ENCODE measurements at places on chromosomes 11 and 22.
A peak's percentile ranks its signal among the peaks of the same experiment; 100 is the strongest.

- DNase-seq: no peak
Measured at GRCh38 chr11:134060316-134060715, 8.6 kb upstream of the JAM3 start.

- DNase-seq: no peak
Measured at GRCh38 chr11:59295435-59295834, 63.3 kb upstream of the OR5AN1 start.

DNA sequence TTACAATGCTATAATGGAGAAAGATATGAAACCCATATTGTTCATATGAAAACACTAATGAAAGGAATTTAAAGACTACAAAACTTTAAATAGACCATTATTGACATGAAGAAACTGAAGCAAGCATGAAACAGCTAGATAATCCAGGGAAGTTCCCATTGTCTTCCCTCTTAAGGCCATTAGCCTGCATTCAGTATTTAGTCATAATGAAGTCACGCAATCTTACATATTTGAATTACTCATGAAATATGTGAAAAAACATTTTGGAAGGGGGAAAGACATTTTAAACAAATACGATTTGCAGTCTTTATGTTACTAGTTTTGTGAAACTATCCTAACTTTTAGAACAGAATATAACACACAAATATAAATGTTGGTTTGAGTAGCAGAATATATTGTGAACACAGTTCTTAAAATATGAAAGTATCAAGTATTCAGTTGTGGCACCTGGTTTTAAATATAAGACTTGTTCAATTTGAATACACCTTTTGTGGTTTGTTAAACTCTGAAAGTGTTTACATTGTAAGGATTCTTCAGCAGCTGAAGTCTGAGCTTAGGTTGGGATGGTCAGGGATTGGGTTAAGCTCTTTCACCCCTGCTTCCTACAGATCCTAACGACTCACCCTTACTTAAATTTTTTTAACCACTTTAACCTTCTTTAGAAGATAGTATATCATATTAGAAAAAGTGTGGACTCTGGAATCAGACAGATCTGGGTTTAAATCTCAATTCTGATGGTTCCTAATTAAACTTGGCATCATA is 500.3 kb upstream of the TENM4 start:
- peak; percentile 5 for DNase-seq

DNA sequence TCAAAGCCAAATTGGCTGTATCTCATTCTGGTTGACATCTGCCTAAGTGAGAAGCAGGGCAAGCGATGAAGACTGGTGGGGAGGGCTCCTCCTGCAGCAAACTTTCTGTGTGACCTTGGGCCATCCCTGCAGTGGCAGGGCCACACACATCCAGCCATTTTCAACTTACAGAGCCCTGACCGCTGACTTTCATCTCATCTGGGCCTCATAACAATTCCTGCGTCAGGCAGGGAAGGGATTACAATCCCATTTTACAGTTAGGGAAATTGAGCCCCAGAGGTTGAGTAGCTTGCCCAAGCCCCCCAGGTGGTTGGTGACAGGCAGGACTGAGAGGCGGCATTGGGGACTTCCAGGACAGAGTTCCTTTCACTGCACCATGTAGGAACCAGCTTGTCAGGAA is 21.9 kb downstream of the TPBGL start:
- no peak for DNase-seq

GRCh38 chr11:9210224-9210921 is 54.8 kb downstream of the DENND5A start:
- no peak for DNase-seq

DNA sequence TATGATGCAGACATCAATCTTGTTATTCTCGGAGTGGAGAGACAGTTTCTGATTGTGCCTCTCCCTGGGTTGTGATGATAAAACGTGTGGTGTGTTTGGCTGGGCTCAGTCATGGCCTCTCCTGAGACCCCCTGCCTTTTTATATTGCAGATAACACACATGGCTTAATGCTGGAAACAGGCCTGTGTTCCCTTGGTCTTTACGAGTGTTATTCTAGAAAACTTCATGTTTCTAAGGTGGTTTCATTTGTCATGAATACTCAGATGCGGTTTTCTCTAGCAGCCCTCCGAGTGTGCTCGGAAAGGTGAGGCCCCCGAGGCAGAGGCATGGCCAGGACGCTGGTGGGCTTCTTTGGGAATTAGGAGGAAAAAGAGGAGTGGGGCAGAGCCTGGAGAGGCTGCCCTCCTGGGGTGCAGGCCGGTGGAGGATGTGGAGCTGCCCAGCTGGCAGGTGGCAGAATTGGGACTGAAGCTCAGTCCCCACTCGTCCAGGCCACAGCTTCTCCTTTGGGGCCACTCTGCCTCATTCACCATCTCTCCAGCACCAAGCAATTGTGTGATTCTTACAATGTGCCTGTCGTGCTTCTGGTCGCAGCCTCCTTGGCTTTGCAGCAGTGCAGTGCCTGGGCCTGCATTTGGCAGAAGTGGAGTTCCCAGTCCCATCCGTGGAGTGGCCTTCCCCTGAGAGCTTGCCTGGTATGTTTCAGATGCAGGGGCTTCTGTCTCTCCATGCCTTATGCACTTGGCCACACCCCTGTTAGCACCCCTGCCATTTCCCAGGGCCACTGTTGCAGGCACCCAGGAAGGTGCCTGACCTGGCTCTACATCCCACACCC is 309.6 kb downstream of the TBC1D22A start:
- no peak for DNase-seq

DNA sequence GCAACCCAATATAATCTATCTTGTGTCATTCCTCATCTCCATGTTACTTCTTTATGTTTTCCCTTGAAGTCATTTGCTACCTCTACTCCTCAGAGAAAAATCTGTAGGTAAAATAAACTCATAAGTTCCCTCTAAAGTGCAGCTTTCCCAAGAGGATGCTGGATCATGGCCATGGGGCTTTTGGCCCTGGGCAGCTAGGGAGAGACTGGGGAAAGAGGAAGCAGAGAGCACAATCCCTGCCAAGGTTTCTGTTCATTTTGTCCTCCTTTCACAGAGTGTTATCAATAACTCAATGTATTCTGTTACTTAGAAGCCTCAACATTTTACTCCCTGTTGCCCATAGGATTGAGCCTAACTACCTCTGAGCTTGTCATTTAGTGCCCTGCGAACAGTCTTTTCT is 9.0 kb downstream of the RNF121 start:
- DNase-seq: no peak

- DNase-seq: no peak
Measured at GRCh38 chr11:71557257-71557656, 8.1 kb upstream of the KRTAP5-10 start.

GRCh38 chr11:124152770-124153407 is 30.3 kb upstream of the OR10D3 start:
- no peak for DNase-seq

GRCh38 chr11:87173185-87174039 is 135.7 kb downstream of the TMEM135 start:
- peak; percentile 35 for DNase-seq

DNA sequence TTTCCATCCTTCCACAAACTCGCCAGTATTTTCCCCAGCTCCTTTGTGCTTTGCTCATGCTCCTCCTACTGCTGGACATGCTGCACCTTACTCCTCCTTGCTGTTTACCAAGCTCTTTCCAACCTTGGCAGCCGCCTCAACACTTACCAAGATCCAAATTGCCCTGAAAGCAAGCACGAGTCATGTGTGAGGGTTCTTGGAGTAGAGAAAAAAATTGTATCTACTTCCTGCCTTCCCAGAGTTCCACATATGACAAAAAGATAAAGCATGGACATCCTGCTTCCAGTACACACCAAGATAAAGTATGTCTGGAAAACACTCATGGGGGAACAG is 767.5 kb downstream of the NTM start:
- DNase-seq: no peak

Measured in RKO (cell line).